ELF-1 (cell line): ENCODE measurements at places on chromosomes 3 and 15.
A peak's percentile ranks its signal among the peaks of the same experiment; 100 is the strongest.

DNA sequence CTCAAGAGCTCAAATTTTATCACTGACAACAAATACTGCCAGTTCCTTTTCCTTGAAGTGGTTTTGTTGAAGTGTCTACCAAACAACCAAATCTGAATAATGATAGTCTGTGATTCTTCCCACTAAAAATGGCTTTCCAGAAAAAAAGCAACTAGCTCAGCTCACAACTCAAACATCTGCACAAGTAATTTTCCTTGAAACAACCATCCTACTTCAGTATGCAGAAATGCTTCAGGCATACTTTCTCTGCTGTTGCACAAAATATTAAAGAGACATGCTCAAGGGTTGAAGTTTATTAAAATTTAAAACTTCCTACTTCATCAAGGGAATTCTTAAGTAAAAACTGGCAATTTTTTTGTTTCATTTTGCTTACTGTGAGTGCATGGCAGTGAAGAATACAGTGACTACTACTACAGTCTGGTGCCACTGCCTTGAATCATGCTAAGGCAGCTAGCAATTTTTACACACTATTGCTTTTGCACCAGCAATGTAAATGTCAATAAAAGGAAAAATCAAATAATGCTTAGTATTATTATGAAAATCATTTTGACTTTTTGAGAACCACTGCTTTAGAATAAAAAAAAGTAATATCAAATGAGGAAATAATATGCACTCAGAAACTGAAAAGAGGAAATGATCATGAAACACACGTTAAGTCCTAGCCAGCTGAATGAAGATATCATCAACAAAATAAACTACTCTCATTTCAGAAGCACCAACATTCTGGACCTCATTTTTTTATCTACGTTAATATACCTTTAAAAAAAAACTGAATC lies 33.6 kb downstream of the VPS13C start:
- no peak for DNase-seq

- DNase-seq = no peak
Measured at GRCh38 chr3:141384575-141384974, 16.3 kb downstream of the ZBTB38 start.

GRCh38 chr3:152375546-152375945 lies 106.8 kb downstream of the MBNL1 start:
- no peak for DNase-seq

DNA sequence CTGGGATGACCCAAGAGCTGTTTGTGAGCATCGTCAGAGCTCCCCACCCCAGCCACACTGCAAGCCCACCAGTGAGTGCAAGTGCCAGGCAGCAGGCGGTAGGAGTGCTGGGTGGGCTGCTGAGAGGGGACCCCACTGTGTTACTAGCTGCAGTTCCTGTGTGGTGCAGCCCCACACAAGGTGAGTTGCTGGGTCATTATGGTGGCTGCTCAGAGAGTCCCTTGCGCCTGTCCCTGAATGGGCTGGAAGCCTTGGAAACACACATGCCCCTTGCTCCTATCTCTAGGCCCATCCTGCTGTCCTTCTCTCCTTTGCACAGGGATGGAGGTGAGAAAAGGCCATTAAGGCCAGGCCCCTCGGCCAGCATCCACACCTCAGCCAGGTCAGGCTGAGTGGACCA lies 83.7 kb downstream of the SEC22A start:
- no peak for DNase-seq

GRCh38 chr3:34284959-34285826 lies 486.8 kb downstream of the PDCD6IP start:
- peak; percentile 31 for DNase-seq
